ENCODE measurements at places on chromosomes 12 and 14.

- no peak for DNase-seq
Observed at GRCh38 chr14:62921466-62921865, 123.8 kb downstream of the KCNH5 start.

GRCh38 chr12:76997011-76997780 lies 68.2 kb downstream of the E2F7 start:
- DNase-seq = no peak

DNA sequence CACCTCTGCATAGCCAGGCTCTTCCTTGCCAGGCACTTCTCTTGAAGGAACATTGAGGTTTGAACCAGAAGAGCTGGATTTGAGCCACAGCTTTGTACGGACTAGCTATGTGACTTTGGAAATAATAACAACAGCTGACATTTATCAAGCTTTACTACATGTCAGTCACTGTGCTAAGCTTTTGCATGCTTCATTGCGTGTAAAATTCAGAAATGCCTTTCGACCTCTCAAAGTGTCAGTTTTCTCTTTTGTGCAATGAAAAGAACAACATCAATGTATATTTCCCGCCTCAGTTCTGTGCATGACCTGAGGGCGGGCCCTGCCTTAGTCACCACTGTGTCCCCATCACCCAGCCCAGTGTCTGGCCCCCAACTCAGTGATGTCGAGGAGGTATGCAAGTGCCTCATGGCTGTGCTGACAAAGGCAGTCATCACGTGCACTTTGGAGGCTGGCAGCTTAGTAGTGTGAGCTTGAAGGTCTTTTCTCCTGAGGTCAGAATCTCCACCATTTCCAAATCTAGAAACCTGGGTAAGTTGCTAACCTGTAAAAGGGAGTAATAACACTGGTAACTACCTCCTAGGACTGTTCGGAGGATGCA lies 17.9 kb upstream of the AQP2 start:
- no peak for DNase-seq

DNA sequence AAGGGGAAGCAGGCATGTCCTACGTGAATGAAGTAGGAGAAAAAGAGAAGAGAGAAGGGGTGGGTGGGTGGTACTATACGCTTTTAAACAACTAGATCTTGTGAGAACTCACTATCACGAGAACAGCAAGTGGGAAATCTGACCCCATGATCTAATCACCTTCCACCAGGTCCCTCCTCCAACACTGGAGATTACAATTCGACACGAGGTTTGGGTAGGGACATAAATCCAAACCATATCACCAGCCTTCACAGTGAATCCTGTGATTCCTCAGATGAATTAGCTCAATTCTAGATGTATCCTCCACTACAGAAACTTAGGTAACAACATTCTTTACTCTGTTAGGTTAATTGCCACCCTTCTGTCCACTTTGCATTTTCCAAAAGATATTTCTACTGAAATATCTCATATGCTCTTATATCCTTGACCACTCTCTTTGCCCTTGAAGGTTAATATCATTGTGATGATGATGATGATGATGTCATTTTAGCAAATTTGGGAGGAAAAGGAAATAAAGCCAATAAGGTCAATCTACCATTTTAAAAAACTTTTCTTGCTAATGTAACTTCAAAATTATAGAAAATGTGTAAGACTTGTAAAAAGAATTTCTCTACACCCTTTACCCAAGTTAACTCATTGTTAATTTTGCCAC lies 23.2 kb upstream of the CCNT1 start:
- no peak for DNase-seq

DNA sequence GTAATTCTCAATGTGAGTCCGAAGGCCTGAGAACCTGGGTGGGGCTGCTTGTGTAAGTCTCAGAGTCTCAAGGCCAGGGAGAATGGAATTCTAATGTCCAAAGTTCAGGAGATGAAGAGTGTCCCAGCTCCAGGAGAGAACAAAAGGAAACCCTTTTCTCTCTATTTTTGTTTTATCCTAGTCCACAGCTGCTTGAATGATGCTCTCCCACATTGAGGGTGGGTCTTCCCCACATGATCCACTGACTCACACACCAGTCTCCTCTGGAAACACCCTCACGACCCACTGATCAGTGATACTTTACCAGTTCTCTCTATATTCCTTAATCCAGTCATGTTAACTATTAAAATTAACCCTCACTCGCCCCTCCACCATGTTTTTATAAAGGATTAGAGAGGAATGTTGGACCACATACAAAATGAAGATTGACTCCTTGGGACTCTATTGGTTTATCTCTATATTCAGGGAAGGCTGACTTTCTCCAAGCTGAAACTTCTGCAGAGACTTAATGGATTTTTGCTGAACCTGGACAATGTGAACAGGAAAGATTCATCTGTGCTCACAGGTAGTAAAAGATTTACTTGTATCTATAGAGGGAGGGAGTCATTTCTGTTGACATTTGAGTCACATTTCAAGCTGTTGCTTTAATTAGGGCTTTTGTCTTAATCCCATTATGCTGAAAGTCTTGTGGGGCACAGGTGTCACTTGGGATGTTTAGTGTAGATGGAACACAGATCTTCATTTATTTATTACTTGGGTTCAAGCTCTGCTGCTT lies 1061.0 kb upstream of the TMEM132C start:
- no peak for DNase-seq

DNA sequence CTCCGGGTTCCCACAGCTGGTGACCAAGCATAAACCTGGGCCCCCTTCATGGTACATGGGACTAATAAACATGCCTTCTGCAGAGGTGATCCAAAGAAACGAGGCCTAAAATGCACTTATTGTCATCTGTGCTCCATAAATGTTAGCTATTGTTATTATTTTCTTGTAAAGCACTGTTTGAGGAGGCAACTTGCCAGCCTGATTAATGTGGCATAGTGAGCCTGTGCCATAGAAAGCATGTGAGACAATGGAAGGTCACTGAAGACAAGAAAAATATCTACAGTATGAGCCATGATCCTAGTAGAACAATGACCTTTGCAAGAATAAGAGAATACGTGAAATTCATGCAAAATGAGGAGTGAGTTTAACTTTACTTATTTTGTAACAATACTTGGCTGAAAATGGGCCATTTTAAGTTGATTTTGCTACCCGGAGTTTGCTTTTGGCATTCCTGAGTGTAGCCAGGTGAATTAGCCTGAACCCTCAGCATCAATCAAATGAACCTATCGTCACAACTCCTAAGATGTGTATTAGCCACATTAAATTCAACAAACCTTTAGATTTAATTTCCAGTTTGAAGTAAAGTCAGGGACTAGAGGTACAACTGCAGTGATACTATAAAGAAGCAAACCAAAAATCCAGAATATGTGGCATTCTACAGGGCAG lies 52.2 kb downstream of the CPM start:
- no peak for DNase-seq

DNA sequence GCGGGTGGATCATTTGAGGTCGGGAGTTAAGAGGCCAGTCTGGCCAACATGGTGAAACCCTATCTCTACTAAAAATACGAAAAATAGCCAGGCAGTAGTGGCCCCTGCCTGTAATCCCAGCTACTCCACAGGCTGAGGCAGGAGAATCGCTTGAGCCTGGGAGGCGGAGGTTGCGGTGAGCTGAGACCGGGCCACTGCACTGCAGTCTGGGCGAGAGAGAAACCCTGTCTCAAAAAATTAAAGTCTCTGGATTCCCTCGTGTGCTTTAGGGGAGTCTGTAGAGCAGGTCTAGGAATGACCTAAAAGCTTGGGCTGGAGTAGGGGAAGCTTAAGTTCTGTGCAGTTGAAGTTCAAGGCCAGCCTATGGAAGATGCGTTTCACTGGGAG lies 697 bp upstream of the TULP3 start:
- no peak for DNase-seq

GRCh38 chr12:71158361-71158882 lies 623 bp upstream of the TSPAN8 start:
- DNase-seq = no peak

DNA sequence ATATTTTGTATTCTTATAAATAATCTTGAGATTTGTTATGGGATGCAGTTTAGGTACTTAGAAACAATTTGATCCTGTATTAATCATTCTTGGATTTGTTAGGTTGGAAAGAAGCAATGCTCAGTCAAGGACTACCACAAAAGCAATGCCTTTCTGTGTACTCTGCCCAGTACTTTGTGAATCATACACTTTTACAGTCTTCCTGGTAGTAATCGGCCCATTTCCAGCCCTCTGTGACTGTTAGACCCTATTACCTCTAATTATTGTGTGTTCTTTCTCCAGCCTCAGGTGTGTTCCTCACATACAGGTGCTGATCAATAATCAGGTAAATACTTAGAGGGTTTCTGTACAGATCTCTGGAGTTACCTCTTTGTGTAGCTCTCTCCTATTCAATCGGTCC lies 609.0 kb downstream of the KCNH5 start:
- no peak for DNase-seq

DNA sequence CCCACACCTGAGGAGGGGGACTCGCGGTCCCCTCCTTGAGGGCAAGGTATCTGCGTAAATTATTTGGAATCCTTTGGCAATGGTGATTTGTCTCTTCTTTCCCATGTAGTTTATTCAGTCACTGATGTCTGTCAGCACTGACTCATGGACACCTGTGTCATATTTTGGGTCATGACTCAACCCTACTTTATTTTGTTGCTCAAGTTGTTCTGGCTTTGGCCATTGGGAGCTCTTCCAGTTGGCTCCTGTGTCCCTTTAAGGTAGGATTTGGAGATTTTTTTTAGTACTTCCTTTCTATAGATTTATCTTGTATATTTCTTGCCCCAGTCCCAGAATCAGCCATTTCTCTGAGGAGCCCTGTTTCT lies 47.4 kb upstream of the C14orf180 start:
- no peak for DNase-seq

- DNase-seq = no peak
Observed at GRCh38 chr12:123006977-123007376, 26.5 kb downstream of the ARL6IP4 start.

- no peak for DNase-seq
Observed at GRCh38 chr12:75481774-75482173, 1.2 kb downstream of the GLIPR1 start.

DNA sequence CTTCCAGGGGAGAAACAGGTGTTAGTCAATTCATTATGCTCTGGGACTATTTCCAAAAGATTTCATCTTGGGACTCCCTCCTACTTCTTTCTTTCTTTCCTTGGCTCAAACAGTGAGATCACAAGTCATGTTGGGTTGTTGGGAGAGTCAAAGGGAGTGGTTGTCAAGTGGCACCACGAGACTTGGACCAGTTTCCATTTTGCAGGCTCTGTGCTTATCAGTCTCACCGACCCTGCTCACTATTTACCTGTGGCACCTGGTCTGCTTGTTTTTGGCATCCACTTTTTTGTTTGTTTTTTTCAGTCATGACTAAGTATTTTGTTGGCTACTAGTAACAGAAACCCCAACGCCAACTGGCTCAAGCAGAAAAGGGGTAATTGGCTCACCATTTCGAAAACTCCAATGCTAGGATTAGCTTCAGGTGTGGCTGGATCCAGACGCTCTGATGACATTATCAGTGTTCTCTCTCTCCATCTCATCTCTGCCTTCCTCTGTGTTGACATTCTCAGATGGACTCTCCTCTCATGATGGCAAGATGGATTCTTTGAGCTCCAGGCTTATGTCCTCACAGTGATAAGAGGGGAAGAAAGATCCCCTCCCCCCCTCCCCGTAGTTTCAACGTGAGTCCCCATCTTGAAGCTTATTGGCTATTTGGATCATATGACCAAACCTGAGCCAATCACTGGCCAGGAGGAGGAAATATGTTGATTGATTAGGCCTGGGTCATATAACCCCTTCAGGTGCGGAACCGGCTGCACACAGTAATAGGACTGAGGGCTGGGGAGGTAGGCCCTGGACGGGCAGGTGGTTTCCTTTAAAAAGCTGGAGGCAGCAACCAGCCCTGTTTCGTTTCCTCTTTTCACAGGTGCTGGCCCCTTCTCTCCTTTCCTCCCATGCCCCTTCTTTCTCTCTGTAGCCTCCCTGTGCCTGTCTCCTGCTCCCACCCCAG lies 84.2 kb downstream of the AACS start:
- no peak for DNase-seq

GRCh38 chr12:44287545-44287944 lies 451.7 kb downstream of the TMEM117 start:
- DNase-seq = no peak

DNA sequence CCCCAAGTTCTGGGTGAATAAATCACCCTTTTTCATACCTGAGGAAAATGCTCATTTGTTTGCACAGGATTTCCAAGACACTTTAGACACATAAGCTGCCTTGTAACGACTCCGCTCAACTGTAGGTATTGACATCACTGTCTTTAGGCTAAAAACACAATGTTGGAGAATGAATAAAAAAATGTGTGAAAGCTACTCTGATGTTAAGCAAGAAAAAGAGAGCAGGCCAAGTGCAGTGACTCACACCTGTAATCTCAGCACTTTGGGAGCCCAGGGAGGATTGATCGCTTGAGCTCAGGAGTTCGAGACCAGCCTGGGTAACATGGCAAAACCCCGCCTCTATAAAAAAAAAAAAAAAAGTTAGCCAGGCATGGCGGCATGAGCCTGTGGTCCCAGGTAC lies 11.1 kb upstream of the CIPC start:
- no peak for DNase-seq

DNA sequence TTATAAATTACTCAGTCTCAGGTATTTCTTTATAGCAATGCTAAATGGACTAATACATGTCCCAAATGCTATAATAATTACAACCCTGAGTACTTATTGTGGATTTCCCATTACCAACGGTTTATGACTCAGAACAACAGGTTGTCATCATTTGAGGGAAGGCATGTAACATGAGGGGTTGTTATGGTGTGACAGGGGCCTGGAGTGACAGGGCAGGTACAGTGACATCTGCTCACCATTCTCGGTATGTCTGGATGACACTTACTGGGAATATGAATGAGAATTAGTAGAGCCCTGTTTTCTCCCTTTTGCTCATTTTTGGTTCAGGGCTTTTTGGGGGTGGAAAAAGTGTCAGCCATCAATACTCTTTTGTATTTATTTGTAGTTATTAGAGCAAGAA lies 36.2 kb upstream of the FERMT2 start:
- no peak for DNase-seq

- DNase-seq = no peak
Observed at GRCh38 chr12:113794774-113795173, 171.4 kb downstream of the RBM19 start.

DNA sequence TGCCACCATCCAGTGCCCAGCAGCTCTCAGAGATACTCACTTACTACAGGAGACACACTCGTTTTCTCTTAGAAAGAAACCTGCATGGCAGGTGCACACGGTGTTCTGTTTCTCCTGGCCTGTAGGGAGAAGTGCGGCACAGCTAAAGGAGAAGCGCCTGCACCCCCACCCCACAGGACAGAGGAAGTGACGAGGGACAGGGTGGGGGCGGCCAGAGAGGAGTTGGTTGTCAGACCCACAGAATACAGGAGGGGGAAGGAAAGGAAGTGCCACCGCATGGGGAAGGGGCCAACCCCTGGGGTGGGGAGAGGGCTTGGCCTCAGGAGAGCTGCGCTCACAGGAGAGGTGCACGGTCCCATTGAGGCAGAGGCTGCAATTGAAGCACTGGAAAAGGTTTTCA lies 8.8 kb downstream of the TNFRSF1A start:
- no peak for DNase-seq

- DNase-seq = no peak
Observed at GRCh38 chr14:96493178-96493577, 9.0 kb upstream of the PAPOLA start.

- no peak for DNase-seq
Observed at GRCh38 chr14:98210045-98210672, 1061.8 kb downstream of the BCL11B start.

GRCh38 chr14:97634751-97635150 lies 837.6 kb downstream of the VRK1 start:
- DNase-seq = no peak

Measured in neuronal stem cell (in vitro differentiated cells).